ENCODE measurements at places on chromosomes 13 and 19. TPM values are rescaled to one million over a fixed set of nuclear protein-coding genes. Genes with fewer than 3 reads are reported as not detected.

CPAMD8 gene
- 1.3 TPM for total RNA-seq

UBE2L5 gene
- total RNA-seq, result not detected

GPR18 gene
- not detected for total RNA-seq

LCP1 gene
- total RNA-seq, result 38.3 TPM

VASP gene
- 35.1 TPM for total RNA-seq

TMEM190 gene
- not detected for total RNA-seq

IGSF23 gene
- total RNA-seq, result 1.3 TPM

NBEA gene
- total RNA-seq, result 4.5 TPM

GRK1 gene
- not detected for total RNA-seq

DNA sequence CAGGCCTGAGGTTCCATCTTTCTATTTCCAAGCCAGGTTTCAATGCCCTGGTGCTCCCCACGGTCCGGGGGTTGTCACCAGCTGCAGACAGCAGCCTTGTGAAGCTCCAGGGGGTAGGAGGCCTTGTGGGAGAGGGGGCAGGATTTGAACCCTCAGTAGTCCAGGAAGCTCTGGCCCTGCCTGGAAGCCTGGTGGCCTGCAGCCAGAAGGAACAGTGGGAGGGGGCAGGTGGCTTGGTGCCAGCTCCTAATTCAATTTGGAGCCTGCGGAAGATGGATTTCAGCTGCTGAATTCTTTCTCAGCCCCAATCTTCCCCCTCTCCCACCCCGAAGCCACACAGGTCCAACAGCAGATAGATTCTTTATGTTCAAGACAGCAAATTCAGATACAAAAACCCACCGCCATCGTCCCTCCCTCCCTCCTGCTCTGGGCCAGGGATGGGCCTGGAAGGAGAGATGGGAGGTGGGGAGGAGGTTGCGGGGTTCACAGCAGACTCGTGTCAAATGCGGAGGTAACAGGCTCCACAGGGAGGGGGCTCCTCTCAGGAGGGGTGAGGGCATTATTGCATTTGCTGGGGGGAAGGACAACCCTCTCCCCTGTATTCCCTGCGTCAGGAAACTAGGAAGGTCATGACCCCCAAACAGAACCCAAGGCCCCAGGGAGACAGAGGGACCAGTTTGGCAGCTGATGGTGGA is 2.4 kb upstream of the PTGER1 start:
- DNase-seq, result no peak

GRCh38 chr19:48415395-48415794 is 21.9 kb downstream of the GRIN2D start:
- DNase-seq, result peak; percentile 62

- no peak for DNase-seq
These were observed 84.5 kb downstream of the SPRY2 start for GRCh38 chr13:80256352-80256932.

DNA sequence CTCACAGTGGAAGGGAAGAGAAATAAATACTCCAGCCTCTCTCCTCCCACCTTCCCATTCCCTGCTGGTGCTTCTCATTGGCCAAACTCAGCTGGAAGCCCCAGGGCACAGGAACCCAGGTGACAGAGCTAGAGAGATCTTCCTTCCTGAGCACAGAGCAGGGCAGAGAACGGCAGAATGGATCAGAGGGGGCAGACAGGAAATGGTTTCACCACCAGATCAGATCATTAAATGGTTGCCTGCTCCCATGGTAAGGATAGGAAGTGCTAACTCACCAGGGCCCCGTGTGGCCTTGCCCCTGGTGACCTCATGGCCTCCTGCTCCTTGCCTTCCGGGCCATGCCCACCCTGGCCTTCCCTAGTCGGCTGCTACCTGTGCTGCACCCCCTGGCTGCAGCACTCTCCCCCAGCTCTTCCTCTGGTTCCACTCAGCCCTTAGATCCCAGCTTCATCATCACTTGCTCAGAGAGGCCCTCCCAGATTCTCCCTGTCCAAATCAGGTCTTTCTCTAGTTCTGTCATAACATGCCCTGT is 108.7 kb downstream of the DPF1 start:
- DNase-seq, result no peak

DNA sequence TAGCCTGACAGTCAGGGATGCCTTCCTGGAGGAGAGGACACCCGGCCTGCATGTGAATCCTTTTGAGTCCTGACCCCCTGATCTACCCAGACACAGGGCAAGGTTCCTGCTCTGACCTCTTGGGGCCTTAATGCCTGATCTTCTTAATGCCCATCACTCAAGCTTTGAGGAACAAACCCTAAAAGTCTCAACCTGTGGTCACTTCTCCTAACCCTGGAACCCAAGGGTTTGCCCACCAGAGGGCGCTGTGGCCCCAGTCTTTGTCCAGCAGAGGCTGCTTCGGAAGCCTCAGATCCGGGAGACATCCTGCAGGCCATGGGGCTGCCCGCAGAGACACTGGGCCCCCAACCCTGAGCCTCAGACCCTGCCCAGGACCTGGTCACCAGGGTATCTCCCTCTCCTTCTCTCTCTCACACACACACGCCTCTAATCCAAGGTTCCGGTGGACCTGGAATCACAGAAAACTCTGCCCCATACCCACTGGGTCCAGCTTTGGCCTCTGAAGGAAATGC is 9.8 kb upstream of the DPF1 start:
- DNase-seq, result peak; percentile 88

GRCh38 chr13:113996912-113997745 is 23.3 kb upstream of the C13orf46 start:
- no peak for DNase-seq

DNA sequence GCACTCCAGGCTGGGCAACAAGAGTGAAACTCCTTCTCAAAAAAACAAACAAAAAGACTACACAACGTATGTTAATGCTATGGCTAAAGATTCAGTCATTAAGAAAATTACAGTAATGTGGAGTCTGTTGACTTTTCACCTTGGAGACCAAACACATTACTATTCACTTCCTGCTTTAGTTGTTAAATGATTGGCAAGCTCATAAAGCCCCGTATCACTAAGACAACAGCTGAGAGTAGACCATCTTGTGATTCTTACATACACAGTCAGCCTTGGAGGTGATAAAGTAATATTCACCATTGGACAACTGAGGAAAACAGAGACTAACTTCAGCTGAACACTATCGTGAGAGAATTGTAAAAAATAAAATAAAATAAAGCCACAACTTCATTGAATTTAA is 86.5 kb downstream of the KCTD12 start:
- no peak for DNase-seq

DNA sequence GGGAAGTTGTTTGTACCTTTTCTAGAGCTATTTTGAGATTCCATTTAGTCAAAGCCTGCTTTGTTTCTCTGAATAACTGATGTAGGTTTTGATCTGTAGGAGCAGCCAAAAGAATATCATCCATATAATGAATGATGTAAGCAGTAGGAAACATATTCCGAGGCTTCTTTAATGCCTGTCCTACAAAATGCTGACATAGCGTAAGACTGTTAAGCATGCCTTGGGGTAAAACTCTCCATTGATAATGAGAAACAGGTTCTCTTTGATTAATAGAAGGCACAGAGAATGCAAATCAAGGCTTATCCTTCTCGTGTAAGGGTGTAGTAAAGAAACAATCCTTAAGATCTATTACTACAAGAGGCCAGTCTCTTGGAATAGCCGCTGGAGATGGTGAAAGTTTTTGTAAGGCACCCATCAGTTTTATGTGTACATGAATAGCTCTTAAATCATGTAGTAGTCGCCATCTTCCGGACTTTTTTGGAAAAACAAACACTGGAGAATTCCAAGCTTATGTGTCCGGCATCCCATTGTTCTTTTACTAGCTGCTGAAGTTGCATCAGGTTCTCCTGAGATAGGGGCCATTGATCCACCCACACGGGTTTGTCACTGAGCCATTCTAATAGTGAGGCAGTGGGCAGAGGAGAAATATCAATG is 13.5 kb downstream of the FPR3 start:
- no peak for DNase-seq

DNA sequence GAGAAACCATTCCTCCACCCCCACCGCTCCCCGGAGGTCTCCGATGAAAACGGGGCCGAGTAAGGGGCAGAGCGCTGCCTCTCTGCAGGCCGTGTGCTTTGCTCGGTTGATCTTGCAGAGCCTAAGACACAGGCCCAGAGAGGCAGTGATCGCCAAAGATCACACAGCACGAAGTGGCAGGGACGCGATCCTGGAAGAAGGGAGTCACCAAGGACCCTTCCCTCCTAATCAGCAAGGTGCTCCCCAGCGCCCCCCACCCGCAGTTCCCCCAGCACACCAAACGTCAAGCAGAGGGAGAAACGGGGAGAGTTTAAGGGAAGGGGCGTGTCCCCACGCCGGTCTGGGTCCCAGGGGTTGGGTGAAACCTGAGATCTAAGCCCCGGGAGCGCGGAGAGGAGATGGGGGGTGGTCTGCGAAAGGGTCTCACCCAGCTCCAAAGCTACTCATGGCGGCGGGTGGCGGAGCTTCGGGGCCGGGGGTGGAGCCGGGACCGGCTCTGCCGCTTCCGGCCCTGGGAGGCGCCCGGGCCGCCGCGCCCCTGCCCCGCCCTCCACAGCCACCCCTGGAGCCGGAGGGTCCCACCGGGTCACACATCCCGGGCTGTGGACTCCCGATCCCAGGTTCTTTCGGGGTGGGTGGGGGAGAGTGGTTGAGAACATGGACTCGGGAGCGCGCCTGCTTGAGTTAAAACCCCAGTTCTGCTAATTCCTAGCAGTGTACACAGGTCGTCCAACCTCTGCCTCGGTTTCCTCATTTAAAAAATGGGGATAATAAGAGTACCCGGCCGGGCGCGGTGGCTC is at the start of gene EML2:
EML2 (minus strand) TSS at position 468 of the 800 bp plus-strand sequence; CDS start at position 447, 21 bp downstream.
- DNase-seq, result no peak

- DNase-seq, result no peak
These were observed 13.9 kb upstream of the DNAJC15 start for GRCh38 chr13:43009506-43009905.

- DNase-seq, result no peak
These were observed 53.1 kb downstream of the USP12 start for GRCh38 chr13:27118428-27119054.

GRCh38 chr13:24161010-24161775 is 673 bp downstream of the SPATA13 start:
- peak; percentile 91 for DNase-seq

DNA sequence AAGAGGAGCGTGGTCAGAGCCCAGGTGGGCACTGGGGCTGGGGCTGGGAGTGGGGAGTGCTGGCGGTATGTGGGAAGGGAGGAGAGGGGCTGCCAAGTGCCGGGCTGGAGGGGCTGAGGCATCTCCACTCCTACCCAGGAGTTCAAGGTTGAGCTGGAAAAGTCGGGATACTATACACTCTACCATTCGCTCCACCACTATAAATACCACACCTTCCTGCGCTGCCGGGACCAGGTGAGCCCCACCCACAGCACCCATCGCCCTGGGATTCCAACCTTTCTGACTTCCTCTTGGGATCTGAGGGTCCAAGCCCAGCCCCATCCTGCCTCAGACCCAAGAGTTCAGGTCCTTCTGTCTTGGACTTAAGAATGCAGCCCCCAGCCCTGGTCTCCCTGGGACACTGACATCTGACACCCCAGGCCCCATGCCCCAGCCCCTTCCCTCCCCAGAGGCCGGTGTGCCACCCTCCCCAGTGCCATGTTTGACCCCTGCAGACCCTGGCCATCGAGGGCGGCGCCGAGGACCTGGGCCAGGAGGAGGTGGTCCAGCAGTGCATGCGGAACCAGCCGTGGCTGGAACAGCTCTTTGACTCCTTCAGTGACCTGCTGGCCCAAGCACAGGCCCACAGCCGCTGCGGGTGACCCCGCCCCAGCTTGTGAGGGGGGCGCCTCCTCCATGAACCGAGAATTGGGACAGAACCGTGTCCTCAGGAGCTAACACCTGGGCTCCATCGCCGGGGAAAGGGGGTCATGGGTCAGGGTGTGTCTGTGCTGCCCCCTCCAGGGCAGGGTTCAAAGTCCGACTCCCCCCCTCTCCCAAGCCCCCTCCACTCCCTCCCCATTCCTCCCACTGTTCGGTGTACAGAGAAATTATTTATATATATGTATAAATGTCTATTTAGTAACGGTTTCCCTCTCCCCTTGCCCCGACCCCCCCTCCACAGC is 14.7 kb downstream of the RRAS start:
- DNase-seq, result no peak

DNA sequence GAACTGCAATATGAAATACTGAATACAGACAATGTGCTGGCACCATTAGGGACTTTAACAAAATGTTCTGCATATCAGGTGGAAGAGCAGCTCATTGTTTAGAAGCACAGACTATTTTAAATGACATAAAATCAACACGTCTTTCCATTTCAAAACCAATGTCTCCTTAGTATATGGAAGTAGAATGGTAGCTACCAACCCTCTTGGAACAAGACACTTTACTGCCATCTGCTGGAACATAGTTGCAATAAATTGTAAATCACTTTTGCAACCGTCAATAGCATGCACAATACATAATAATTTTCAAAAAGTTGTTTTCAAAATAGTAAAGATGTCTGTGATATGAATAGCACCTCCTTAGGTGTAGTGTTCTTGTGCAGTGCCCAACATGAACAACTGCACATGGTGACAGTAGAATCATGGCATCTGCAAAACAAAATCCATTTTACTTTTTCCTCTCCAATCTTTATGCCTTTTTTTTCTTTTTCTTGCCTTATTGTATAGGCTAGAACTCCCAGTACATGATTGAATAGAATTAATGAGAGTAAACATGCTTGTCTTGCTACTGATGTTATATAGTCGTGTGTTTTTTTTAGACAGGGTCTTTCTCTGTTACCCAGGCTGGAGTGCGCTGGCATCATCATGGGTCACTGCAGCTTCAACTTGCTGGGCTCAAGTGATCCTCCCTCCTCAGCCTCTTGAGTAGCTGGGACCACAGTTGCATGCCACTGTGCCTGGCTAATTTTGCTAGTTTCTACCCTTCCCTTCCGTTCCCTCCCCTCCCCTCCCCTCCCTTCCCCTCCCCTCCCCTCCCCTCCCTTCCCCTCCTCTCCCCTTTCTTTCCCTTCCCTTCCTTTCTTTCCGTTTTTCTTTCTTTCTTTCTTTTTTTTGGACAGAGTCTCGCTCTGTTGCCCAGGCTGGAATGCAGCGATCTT is 7.8 kb upstream of the LYPD5 start:
- no peak for DNase-seq

- DNase-seq, result no peak
These were observed 776 bp upstream of the LENG1 start for GRCh38 chr19:54160182-54160811.

DNA sequence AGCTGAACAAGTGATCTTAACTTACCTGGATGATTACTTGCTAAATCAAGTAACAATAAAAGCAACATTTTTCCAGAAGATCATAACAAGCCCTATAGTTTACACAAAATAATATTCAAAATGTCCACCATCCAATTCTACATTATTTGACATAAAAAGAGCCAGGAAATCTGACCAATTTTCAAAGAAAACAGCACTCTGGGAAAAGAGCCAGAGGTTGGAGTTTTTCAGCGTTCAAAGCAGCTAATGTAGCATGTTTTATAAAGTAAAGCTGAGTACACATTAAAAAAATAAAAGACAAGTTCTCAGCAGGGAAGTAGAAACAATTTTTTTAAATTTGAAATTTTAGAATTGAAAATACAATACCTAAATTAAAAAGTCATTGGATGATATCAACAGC is 62.6 kb downstream of the UFM1 start:
- DNase-seq, result no peak

- DNase-seq, result no peak
These were observed 207.6 kb downstream of the DACH1 start for GRCh38 chr13:71659404-71659803.

Measured in pancreas (tissue), 10 donors.